ENCODE measurements at places on chromosomes 7 and 10. TPM values are rescaled to one million over a fixed set of nuclear protein-coding genes. Genes with fewer than 3 reads are reported as not detected.

SPDYE8 gene
- total RNA-seq = not detected

SUV39H2 gene
- total RNA-seq = 47.5 TPM

TMEM229A gene
- not detected for total RNA-seq

OR2A42 gene
- not detected for total RNA-seq

TMEM273 gene
- 36.4 TPM for total RNA-seq

ATP6V1F gene
- 132 TPM for total RNA-seq

POMZP3 gene
- 6.9 TPM for total RNA-seq

MRC1 gene
- total RNA-seq = not detected

KLF14 gene
- not detected for total RNA-seq

PIP gene
- not detected for total RNA-seq

TET1 gene
- 1.2 TPM for total RNA-seq

WEE2 gene
- total RNA-seq = not detected

PDZD7 gene
- 0.93 TPM for total RNA-seq

INA gene
- total RNA-seq = 0.92 TPM

HOXA11 gene
- total RNA-seq = not detected

VSTM4 gene
- total RNA-seq = 0.50 TPM

GDF2 gene
- not detected for total RNA-seq

GPR85 gene
- total RNA-seq = not detected

ZCCHC24 gene
- 1.4 TPM for total RNA-seq

COL28A1 gene
- total RNA-seq = not detected
